ENCODE measurements at places on chromosomes 2 and 18.

- no peak for DNase-seq
Observed at GRCh38 chr2:102848366-102848839, 86.6 kb downstream of the TMEM182 start.

- no peak for DNase-seq
Observed at GRCh38 chr2:235695602-235695895, 201.7 kb downstream of the AGAP1 start.

DNA sequence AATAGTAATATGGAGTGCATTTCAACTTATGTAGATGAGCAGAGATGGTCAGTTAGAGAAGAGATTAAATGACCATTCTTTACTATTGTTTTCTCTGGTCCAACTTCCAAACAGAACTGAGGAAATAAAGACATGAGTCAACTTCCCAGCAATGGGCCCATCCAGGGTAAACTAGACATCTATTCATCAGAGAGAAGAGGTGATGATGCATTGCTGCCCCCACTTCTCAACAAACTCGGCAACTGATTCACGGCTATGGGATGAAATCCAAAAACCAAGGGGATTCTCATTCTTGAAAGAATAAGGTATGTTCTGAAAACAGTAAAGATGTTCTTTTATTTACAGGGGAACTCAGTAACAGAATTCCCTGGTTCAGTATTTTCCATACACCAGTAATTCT, 190.7 kb downstream of the RDH14 start:
- no peak for DNase-seq

DNA sequence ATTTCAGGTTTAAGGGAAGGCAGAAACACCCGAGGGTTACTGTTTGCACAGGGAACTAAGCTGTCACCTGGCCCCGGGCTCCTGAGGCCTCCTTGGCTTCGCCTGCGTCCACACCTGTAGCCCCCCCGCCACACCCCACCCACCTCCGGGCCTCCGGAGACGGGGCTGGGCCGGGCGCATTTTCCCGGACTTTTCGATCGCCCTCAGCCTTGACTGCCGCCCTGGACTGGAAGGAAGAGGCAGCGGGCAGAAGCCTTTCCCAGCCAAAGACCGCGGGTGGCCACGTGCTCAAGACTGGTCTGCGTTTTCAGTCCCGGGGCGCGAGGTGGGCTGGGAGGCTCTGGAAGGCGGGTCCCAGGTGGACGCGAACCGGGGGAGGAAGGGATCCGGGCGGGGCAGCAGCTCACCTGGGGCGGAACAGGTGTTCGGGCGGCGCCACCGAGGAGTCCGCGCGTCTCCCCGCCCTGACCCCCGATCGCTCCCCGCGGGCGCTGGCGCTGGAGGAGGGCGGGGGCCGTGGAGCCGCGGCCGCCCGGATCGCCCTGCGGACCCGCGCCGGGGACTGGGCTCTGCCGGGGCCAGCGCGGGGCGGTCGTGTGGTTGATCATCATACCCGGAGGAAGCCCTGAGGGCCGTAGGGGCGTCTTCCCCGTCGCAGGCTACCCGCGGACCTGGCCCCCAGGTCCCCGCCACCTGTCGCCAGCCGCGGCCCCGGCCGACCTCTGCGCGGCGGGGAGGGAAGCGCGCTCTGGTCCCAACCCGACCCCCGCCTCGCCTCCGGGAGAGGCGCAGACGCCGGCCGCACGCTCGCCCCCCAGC, 3.2 kb downstream of the ID2 start:
- DNase-seq: peak; percentile 47

DNA sequence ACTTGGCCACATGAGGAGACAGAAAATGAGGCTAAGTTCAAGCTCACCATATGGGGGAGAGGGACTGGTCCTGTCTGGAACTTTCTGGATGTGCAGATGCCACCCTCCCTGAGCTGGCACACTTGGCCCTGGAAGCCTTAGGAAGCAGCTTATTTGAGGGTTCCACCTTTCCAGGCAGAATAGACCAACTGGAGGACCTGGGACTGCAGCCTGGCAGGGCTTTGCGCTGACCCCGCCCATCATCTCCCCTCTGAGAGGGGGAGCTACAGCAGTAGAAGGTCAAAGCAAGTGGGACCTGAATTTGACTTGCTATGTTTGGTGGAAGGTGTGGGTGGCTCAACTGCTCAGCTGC, 39.5 kb downstream of the TMEM17 start:
- no peak for DNase-seq

GRCh38 chr18:59810183-59810582, 89.6 kb upstream of the PMAIP1 start:
- no peak for DNase-seq

DNA sequence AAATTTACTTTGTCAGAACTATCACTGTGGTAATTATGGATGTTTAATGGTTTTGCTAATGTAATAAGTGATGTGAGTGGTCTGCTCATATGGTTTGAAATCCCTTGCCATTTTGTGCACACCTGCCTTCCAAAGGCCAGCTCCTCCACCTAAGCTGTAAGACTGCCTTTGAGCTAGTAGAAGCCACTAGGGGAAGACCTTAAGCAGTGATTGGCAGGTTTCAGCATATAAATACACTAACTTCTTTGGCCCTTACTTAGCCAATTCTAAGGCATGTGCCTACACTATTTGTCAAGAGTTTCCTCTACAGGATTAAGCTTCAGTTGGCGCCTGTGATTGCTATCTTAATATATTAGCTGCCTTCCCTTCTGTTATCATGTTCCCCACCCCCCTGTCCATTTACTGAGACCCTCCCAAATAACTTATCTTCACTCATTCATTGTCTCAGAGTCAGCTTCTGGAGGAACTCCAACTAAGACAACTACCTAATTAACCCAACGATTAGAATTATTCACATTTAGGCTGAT, 141.1 kb downstream of the MBD5 start:
- DNase-seq: no peak

DNA sequence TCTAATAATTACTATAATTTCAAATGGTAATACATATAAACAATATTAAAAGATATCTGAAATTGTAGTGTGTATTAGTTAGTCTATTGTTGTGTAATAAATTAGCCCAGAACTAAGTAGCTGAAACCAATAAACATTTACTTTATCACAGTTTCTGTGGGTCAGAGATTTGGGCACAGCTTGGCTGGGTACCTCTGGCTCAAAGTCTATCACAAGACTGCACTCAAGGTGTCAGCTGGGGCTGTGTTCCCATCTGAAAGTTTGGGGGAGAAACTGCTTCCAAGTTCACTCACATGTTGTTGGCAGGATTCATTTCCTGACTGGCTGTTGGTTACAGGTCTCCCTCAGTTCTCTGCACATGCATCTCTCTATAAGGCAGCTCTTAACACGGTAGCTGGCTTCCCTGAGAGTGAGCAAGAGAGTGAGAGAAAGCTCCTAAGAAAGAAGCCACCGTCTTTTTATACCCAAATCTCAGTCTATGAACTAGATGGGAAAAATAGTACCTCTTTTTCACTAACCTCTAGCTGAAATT, 25.6 kb upstream of the WIPF1 start:
- DNase-seq: no peak

DNA sequence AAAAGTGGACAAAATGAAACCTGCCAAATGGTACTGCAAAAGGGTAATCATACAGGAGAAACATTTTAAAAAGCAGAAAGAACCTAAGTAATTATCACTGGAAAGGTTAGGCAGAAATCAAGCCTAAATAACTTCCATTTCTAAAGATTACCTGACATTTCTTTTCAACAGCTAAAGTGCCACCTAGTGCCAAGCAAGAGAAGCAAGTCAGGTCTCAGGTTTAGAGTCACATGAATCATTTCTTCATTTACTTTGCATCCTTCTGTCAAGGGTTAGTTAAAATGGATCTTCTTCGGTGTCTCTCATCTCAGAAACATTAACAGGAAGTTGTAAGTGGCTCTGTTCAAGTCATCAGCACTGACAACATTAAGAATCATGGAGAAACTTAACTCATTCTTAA, 90.3 kb downstream of the AKAIN1 start:
- DNase-seq: no peak

DNA sequence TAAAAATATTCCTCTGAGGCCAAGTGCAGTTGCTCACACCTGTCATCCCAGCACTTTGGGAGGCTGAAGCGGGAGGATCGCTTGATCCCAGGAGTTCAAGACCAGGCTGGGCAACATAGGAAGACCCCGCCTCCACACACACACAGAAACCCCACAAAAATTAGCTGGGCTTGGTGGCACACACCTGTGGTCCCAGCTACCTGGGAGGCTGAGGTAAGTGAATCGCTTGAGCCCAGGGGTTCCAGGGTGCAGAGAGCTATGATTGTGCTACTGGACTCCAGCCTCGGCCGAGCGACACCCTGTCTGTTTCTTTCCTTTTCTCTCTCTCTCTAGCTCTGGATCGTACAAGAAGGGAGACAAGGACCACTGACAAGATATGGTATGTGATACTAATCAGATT, 1.8 kb upstream of the XRCC5 start:
- no peak for DNase-seq

GRCh38 chr2:129619471-129619870, 360.0 kb upstream of the RAB6C start:
- DNase-seq: no peak

- no peak for DNase-seq
Observed at GRCh38 chr2:178244777-178245176, 50.5 kb downstream of the OSBPL6 start.

DNA sequence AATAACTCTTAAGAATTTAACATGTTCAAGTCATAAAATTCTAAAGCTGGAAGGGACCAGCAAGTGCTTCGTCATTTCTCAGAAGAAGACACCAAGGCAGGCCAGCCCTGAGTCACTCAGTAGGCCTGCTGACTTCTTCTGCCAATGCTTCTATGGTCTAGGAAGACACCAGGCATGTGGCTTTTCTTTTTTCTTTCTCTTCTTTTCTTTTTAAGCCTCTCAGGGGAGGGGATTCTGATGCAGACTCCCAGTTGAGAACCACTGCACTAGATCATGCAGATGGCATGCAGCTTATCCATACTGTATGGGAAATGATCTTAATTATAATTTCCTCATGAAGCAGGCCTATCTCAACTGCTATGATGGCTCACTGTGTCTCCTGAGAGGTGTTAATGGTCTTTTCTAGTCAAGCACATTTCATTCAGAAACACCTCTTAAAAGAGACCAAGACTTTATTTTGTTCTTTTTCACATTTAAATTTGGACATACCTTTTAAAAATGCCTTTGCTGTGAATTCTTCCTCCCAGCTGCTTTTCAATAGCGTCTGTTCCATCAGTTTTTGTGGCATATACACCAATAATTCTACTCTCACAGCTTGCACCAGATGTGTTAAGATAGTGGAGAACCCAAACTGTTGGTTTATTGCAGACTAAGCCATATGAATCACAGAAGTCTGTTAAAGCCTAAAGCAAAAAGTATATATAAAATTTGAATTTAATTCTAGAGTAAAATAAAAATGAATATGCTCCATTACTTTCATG, 11.3 kb downstream of the KCTD18 start:
- DNase-seq: no peak

DNA sequence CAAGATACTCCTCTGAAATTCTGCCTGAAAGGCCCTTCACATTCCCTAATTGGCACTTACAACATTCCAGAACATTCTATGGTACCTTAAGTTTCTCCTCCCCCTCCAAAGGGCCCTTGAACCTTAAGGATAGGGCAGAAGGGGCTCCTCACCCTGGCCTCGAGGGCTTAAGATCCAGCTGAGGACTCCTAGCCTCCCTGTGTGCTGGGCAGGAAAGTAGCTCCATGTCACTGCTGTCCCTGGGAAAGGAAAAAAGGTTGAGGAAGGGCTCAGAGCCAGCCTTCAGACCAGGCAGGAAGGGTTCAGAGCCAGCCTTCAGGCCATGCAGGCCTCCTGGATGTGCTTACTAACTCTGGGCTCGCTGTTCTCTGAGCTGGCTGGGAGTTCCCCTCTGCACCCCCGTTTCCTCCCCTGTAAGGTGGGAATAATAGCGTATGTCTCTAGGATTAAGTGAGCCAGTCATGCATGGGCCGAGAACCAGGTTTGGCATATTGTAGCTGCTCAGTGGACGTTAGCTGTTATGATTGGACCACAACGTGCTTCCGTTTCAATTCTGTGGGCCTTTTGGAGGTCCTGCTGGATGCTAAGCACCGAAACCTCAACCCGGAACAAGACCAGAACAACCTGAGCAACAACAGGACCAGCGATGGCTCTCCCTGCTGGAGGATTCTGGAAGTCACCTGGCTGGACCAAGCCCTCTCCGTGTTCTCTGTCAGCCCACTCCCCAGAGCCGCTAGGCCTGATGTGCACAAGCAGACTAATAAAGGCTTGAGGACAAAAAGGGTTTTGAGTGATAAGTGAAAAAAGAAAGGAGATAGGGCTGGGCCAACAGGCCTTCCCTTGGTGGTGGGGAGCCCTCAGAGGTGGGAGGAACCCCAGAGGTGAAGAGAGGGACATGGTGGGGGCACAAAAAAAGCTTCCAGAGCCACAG, 1.0 kb upstream of the B3GNT7 start:
- no peak for DNase-seq

- DNase-seq: no peak
Observed at GRCh38 chr2:3105814-3106569, 271.6 kb downstream of the EIPR1 start.

DNA sequence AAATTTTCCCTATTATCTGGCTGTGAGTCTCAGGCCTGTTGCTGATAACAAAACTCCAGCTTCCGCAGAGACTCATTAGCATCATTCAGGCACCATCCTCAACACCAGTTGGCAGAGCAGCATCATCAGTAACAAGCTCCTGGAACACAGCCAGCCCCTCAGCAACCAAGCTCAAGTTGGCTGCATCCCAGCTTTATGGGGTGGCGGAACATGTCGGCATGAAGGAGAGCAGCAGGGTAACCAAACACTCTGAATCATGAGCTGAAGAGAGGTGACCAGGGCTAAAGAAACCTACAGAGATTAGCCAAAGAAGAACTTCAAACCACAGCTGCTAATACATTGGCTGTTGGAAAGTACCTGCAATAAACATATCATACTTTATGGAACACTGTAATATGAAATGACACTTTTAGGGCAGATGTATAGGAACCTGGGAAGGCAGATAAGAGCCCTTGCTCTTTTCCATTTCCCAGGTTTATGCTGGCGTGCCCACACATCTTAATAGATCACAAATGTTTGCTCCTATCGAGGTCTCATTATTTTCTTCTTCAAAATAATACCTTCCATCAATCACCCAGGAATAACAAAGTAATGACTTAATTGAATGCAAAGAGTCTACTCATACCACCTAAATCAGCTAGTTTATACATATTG, 63.8 kb downstream of the PDE11A start:
- no peak for DNase-seq

GRCh38 chr2:200765995-200766660, 45.6 kb upstream of the BZW1 start:
- DNase-seq: no peak

DNA sequence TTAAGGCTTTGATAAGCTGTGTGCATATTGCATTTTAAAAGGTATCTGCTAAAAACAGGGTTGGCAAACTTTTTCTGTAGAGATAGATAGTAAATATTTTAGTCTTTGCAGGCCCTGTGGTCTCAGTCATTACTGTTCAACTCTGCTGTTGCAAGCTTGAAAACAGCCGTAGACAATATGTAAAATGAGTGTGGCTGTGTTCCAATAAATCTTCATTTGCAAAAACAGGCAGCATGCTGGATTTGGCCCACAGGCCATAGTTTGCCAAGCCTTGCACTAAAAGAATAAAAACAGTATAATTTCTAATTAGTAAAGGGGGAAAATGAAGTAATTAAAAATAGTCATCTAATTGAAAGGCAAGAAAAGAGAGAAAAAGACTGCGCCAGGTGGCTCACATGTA, 35.3 kb downstream of the GCKR start:
- DNase-seq: no peak
